Left cardiac atrium (tissue), 4 donors: ENCODE measurements at places on chromosomes 3 and 15. TPM values are rescaled to one million over a fixed set of nuclear protein-coding genes. Genes with fewer than 3 reads are reported as not detected.

DNA sequence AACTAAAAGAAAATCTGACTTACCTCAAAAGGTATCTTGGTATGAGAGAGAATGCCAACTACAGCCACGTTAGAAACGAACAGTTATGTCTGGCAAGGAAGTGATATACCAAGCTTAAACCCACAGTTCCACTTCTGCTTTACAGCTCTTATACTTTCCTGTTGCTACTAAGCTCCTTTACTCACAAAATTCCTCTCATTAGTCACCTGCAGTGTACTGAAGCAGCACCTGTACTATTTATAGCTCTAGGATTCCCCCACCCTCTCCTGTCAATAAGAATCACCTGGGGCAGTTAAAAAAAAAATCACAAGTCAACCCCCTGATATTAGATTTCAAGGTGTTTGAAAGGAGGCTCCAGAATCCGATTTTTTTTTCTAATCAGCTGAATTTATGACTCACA lies 2.9 kb upstream of the TMEM266 start:
- no peak for DNase-seq

GRCh38 chr3:24360957-24361356 lies 133.7 kb downstream of the THRB start:
- no peak for DNase-seq

GOLGA8R gene
- 5.2 TPM for total RNA-seq

LMAN1L gene
- total RNA-seq = 110 TPM
